ENCODE measurements at places on chromosomes 11 and 22.

- no peak for DNase-seq
Observed at GRCh38 chr11:96647621-96648020, 257.8 kb downstream of the JRKL start.

DNA sequence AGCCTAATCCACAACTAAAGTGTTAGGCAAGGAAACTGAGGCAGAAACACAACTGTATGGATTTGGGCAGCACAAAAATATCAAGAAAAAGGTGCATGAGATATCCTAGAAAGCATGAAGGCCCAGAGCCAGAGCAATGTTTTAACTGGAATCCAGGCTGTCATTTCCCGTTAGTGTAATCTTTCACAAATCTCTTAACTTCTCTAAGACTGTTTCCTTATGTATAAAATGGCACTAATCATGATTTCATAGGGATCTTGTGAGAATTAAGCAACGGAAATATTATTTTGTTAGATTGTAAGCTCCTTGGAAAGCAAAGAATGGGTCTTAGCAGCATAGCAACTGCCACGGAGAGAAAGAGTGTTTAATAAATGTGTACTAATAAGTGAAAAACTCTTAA is 14.7 kb upstream of the SYTL2 start:
- DNase-seq: no peak

DNA sequence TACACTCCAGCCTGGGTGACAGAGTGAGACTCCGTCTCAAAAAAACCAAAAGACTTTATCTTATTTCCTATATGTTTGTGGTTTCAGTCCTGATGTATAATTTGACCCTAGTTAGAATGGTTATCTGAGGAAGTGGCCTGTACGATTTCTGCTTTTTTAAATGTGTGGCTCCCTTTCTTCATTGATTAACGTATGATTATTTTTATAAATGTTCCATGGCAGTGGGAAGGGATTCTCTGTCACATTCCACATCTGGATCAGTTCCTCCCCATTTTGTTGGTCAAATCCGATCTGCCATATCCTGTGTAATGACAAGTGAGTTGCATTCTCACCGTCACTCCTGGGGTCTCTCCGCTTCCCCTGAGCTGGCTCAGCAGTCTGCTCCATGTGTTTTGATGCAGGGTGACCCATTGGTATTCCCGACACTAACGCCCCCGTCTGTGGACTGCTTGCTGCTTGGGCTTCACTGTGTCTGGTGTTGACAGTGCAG is 20.3 kb downstream of the NEAT1 start:
- peak; percentile 36 for DNase-seq

DNA sequence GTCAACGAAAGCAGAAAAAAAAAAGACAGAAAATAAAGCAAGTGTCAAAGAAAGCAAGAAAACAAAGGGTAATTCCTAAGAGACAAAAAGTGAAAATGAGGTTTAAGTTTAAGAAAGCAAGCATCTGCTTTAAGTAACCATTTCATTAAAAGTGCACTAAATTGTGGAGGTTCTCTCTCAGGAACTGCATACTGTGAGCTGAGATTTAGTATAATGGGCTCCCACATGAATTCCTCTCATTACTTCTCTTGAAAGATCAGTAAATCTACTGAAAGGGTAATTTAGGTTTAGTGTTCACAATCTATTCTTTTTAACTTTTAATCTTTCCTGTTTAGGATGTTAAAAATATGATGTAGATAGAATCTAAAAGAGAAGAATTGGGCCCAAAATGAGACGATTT is 465.3 kb upstream of the ARHGAP42 start:
- no peak for DNase-seq

GRCh38 chr22:32480238-32480637 is 5.6 kb downstream of the FBXO7 start:
- no peak for DNase-seq

DNA sequence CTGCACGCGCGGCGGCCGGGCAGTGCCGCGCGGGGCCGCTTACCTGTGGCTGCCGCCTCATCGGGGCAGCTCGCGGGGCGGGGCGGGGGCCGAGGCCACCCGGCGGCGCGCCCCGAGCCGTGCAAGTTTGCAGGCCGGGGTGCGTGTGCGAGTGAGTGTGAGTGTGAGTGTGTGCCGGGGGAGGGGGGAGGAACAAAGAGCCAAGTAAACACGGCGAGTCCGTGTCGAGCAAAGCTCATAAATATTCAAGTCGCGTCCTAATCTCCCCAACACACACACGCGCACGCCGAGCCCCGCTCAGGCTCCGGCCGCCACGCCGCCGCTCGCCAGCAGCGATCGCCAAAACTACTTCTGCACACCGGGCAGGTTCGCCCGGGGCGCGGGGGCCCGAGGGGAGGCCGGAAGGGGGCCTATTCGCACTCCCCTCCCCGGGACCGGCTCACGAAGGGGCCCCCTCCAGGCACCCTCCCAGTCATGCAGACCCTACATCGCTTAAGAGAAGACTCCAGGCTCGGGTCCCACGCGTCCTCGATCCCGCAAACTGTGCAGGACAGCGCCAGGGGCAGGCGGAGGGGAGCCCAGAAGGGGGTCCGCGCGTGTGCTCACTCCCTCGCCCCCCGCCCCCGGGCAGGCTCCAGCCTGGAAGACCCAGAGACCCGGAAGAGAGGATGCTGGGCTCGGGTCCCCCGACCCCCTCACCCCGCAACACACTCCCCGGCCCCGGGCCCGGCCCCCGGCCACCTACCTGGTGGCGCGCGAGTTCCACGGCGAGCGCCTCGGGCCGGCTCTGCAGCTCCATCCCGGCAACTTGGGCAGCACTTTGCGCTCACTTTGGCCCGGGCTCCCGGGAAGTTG is 827 bp downstream of the PHF21B start:
- DNase-seq: peak; percentile 12

DNA sequence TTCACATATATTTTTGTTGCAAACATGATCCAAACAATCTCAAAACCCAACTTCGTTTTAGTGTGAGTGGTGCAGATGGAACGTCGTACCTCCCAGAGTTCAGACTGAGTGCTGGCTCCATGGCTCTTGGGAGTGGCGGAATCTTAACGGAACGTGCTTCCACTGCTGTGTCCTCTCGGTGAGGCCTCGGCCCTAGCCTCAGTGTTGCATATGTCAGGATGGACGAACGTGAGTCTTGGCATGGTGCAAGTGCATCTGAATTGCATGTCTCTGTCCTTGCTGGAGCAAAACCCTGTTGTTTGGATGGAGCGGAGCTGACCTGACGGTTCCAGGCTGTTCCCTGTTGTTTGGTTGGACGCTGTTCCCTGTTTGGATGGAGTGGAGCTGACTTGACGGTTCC is 306.8 kb downstream of the TBC1D22A start:
- no peak for DNase-seq

GRCh38 chr11:13535819-13536218 is 40.0 kb upstream of the PTH start:
- DNase-seq: peak; percentile 1

DNA sequence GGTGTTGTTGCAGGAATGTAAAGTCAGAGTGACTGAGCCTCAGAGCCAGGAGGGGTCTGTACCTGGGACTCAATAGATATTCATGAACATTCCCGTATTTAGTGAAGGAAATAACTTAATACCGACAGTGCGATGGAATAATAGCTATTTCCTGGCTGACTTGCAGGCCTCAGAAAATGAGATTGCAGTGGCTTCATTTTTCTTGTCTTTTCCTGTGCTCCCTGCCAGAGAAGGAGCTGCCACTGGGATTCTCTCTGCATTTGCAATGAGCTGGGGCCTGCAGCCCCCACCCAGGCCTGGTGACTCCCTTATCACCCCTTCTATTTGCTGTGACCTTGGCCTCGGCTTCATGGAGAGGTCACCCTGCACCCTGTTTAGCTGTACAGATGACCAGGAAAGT is 173.4 kb downstream of the MIAT start:
- no peak for DNase-seq

DNA sequence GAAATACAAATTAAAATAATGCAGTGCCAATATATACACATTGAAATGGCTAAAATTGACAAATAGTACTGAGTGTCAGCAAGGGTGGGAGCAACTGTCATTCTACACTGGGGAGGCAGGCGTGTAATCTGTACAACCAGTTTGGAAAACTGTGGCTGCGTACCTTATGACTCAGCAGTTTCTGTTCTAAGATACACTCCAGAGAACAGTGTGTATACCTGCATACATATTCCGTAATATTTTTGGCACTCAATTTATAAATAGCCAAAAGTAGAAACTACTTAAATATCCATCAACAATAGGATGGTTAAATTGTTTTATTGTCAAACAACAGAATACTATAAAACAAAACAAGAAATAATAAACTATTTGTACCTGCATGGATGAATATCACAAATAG is 57.6 kb downstream of the RNF169 start:
- DNase-seq: peak; percentile 39

- DNase-seq: peak; percentile 81
Observed at GRCh38 chr11:12200279-12200990, 90.0 kb downstream of the MICAL2 start.

DNA sequence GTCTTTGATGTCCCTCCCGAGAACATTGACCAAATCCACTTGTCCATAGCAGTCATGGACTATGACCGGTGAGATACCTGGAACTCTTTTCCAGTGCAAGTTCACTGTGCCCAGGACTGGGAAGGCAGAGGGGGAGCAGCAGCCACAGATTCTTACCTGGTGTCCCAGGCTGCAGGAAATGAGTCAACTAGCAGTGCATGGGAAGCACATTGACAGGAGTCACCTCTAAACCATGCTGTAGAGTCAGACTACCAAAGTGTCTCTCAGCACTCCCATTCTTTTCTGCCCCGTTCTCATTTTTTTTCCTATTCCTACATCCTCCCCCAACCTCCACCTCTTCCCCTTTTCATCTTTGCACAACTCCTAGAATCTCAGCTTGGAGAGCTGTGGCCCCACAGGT is 67.2 kb upstream of the OLFML1 start:
- no peak for DNase-seq

GRCh38 chr22:45131749-45132148 is 32.0 kb upstream of the NUP50 start:
- DNase-seq: no peak
